ENCODE measurements at places on chromosomes 5 and 9.

DNA sequence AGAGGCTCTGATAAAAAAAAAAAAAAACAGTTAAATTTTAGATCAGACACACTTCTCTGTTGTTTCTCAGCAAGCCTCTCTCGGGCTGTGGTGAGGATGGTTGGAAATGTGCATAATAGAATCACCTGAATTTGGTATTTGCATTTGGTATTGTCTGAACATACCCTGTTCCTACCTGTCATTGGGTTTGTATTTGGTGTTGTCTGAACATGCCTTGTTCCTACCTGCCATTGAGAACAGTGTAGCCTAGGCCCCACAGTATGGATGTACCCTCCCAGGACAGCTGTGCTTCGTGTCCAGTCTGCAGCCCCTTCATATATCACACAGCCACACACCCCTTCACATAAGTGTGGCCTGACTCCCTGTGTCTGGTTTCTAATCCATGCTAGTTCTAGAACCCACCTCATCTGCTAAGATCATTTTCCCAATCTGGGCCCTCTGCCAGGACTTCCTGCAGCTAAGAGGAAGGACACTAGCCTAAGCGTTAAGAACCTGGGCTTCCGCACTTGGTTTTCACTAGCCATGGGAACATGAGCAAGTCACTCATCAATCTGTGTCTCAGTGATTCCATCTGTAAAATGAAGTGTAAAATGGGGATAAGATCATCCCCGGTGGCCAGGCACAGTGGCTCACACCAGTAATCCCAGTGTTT is 49.2 kb downstream of the ITGA2 start:
- no peak for DNase-seq

GRCh38 chr9:37046683-37047082 is 12.6 kb upstream of the PAX5 start:
- DNase-seq = no peak

GRCh38 chr9:4927043-4927471 is 58.0 kb upstream of the JAK2 start:
- peak; percentile 16 for DNase-seq

DNA sequence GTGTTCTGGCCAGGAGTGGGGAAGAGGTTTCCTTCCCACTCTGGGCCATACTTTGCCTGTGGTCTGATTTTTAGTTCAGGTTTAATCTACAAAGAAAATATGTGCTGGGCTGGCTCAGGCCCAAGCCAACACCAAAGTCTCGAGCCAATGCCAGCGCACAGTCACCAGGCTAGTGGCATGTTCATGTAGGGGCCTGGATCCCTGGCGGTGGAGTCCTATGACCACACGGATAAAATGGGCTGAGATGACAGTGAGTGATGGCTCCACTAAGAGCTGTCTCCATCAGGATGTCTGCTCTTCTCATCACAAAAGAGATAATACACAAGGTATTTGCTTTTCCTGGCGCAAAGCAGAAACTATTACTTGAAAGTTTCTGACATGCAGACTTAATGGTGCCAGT is 92.9 kb upstream of the PTPN3 start:
- no peak for DNase-seq

Measured in AG10803 (cell line).